A673 (cell line): ENCODE measurements at places on chromosomes 11 and 22. TPM values are rescaled to one million over a fixed set of nuclear protein-coding genes. Genes with fewer than 3 reads are reported as not detected.

GRCh38 chr11:15849257-15849656, 507.1 kb downstream of the SOX6 start:
- no peak overlapping the region for H3K27ac ChIP-seq
- peaks cover 18% of the 10 kb centered on the region for H3K4me1 ChIP-seq
- H3K36me3 ChIP-seq: no peaks in the 10 kb centered on the region
- no peaks in the 10 kb centered on the region for H3K27me3 ChIP-seq
- no peak for DNase-seq

GRCh38 chr11:76239483-76240160, 33.3 kb upstream of the WNT11 start:
- H3K36me3 ChIP-seq: no peaks in the 10 kb centered on the region
- no peaks in the 10 kb centered on the region for H3K27me3 ChIP-seq
- peaks cover 1% of the 10 kb centered on the region for H3K4me1 ChIP-seq
- no peak overlapping the region for H3K4me3 ChIP-seq
- H3K27ac ChIP-seq: no peak overlapping the region

- H3K4me1 ChIP-seq: no peaks in the 10 kb centered on the region
- no peak overlapping the region for H3K4me3 ChIP-seq
- no peaks in the 10 kb centered on the region for H3K27me3 ChIP-seq
- H3K36me3 ChIP-seq: no peaks in the 10 kb centered on the region
- H3K27ac ChIP-seq: no peak overlapping the region
These were observed 58.8 kb downstream of the LIF start for GRCh38 chr22:30187529-30188407.

- H3K4me1 ChIP-seq: no peaks in the 10 kb centered on the region
- H3K27me3 ChIP-seq: no peaks in the 10 kb centered on the region
These were observed 27.5 kb downstream of the OSBPL5 start for GRCh38 chr11:3137486-3138177.

GRCh38 chr11:129249923-129250322, 57.8 kb upstream of the ARHGAP32 start:
- H3K4me3 ChIP-seq: no peak overlapping the region
- H3K4me1 ChIP-seq: peaks cover 68% of the 10 kb centered on the region
- peak overlapping the region; percentile 12 for H3K27ac ChIP-seq
- no peaks in the 10 kb centered on the region for H3K36me3 ChIP-seq

Gene MUC6
- total RNA-seq: not detected in 2 replicates

Gene GRIA4
- not detected in 2 replicates for total RNA-seq

GRCh38 chr11:111285189-111286091, 12.9 kb upstream of the POU2AF3 start:
- no peaks in the 10 kb centered on the region for H3K4me1 ChIP-seq
- H3K36me3 ChIP-seq: no peaks in the 10 kb centered on the region
- no peak for DNase-seq
- no peak overlapping the region for H3K27ac ChIP-seq

- H3K4me3 ChIP-seq: no peak overlapping the region
- H3K27ac ChIP-seq: no peak overlapping the region
- H3K27me3 ChIP-seq: no peaks in the 10 kb centered on the region
- DNase-seq: no peak
- H3K36me3 ChIP-seq: no peaks in the 10 kb centered on the region
These were observed 86.1 kb upstream of the ARHGAP20 start for GRCh38 chr11:110798201-110798900.

GRCh38 chr11:80186692-80187091, 745.9 kb upstream of the TENM4 start:
- no peak overlapping the region for H3K27ac ChIP-seq
- H3K4me1 ChIP-seq: no peaks in the 10 kb centered on the region
- no peak overlapping the region for H3K4me3 ChIP-seq
- no peaks in the 10 kb centered on the region for H3K27me3 ChIP-seq

- no peak for DNase-seq
- H3K27me3 ChIP-seq: no peaks in the 10 kb centered on the region
These were observed 129.1 kb downstream of the SNX19 start for GRCh38 chr11:130787092-130787616.

Gene CENPM
- total RNA-seq: 62.1 and 67.2 TPM in 2 replicates

DNA sequence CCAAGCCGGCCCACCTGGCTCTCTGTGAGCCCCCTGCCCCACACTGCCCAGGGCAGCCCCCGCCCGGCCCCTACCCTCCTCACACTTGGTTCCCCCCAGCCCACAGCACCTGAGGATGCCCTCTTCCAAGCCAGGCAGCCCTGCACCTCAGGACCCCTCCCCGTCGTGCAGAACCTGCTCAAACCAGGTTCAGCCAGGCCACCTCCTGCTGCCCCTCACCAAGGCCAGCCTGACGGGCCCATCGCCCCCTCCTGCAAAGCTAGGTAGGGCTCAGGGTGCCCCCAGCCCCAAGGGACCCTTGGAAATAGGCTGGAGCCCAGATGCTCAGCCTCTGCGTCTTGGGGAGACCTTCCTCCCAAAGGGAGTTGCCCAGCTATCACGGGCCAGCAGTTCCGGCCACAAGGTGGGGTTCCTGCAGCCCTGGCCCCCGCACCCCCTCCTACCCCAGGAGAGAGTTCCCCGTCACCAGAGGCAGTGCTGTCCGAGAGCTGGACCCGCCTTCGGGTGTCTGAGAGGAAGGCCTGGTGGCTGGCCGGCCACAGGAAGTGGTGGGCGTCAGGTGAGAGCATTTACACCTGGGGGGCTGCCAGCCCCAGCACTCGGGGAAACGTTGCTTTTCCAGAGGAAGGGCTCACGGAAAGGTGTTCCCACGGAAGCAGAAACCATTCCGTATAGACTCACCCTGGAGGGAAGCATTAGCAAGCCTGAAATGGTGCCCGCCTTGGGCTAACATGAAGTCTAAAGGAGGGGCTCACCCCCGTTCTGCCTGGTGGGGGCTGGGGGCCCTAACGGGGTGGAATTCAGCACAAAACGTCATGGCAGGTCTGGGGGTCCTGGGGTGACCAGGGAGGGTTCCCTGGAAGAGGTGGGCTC, 3.2 kb upstream of the SYT8 start:
- no peaks in the 10 kb centered on the region for H3K36me3 ChIP-seq
- H3K27ac ChIP-seq: no peak overlapping the region
- DNase-seq: no peak
- no peak overlapping the region for H3K4me3 ChIP-seq

DNA sequence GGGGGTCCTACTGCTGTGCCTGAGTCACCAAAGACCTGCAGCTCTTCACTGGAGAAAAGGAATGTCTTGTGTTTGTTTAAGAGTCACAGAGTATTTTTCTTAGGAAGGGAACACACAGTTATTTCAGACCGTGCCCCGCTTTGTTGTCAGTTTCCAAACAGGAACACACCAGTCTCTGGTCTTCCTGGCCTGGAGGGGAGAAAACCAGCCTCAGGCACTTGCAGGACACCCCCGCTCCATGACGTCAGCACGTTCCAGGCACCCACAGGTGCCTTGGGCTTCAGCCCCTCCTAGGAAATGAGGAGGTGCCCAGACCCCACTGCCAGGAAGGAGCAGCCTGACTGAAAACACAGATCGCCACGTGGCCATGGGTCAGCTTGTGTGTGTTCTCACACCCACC, 5.4 kb downstream of the DEAF1 start:
- DNase-seq: no peak
- H3K27me3 ChIP-seq: no peaks in the 10 kb centered on the region
- no peak overlapping the region for H3K4me3 ChIP-seq
- H3K36me3 ChIP-seq: peaks cover 34% of the 10 kb centered on the region
- H3K4me1 ChIP-seq: peaks cover 16% of the 10 kb centered on the region
- no peak overlapping the region for H3K27ac ChIP-seq

DNA sequence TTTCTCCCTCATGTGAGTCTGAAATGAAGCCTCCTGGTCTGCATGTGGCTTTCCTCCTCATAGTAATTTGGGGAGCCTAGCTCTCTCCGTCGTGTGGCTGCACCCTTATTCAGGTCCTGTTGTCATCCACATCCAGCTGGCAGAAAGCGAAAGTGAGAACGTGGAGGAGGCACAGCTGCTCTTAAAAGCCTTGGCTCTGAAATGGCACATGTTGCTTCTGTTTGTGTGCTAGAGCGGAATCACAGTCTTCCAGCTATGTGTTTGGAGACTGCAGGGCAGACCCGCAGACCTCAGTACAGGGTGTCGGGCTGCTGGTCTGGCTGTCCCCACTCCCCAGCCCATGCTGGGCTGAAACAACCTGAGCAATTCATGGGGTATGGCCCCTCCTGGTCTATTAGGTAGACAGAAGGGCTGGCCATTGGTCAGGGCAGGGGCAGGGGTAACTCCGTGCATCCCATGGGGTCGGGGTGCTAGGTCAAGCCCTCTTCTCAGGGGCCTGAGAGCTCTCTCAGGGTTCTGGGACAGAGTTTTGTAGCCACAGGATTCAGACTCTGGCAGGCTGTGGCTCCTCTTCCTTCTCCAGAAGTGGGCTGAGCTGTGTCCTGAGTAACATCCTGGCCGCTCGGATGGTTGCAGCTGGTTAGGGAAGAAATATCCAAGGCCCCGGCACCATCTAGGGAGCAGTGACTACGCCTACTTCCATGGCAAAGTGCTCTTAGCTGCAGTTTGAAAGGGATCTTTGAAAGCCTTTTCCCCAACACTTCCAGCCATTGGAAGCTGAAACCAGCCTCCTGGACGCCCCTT, 50.6 kb downstream of the C11orf96 start:
- peak overlapping the region; percentile 5 for H3K4me3 ChIP-seq
- H3K36me3 ChIP-seq: no peaks in the 10 kb centered on the region
- no peaks in the 10 kb centered on the region for H3K27me3 ChIP-seq
- H3K4me1 ChIP-seq: no peaks in the 10 kb centered on the region

Gene CLDN5
- 0.21 and 0.22 TPM in 2 replicates for total RNA-seq

Gene POTEH
- total RNA-seq: not detected in 2 replicates

- H3K4me3 ChIP-seq: no peak overlapping the region
- H3K27ac ChIP-seq: no peak overlapping the region
- H3K27me3 ChIP-seq: peaks cover 11% of the 10 kb centered on the region
- H3K36me3 ChIP-seq: no peaks in the 10 kb centered on the region
- DNase-seq: no peak
- H3K4me1 ChIP-seq: no peaks in the 10 kb centered on the region
These were observed 118.7 kb upstream of the E2F8 start for GRCh38 chr11:19359221-19360000.

GRCh38 chr11:119496469-119496868, 73.5 kb upstream of the THY1 start:
- no peak overlapping the region for H3K27ac ChIP-seq
- H3K4me3 ChIP-seq: no peak overlapping the region
- H3K36me3 ChIP-seq: no peaks in the 10 kb centered on the region
- no peaks in the 10 kb centered on the region for H3K4me1 ChIP-seq
- DNase-seq: no peak

GRCh38 chr11:15091625-15092024, 18.2 kb downstream of the CALCB start:
- DNase-seq: no peak
- H3K27ac ChIP-seq: no peak overlapping the region
- H3K27me3 ChIP-seq: no peaks in the 10 kb centered on the region
- H3K4me1 ChIP-seq: no peaks in the 10 kb centered on the region

- peaks cover 36% of the 10 kb centered on the region for H3K4me1 ChIP-seq
- no peak for DNase-seq
- no peak overlapping the region for H3K27ac ChIP-seq
These were observed 17.0 kb downstream of the APLP2 start for GRCh38 chr11:130086669-130087068.

GRCh38 chr11:24635588-24636290, 138.9 kb downstream of the LUZP2 start:
- H3K4me1 ChIP-seq: no peaks in the 10 kb centered on the region
- no peak for DNase-seq
- no peak overlapping the region for H3K4me3 ChIP-seq
- H3K27me3 ChIP-seq: no peaks in the 10 kb centered on the region

- no peak overlapping the region for H3K4me3 ChIP-seq
- no peak for DNase-seq
- no peaks in the 10 kb centered on the region for H3K36me3 ChIP-seq
- H3K4me1 ChIP-seq: no peaks in the 10 kb centered on the region
- no peaks in the 10 kb centered on the region for H3K27me3 ChIP-seq
These were observed 329.9 kb upstream of the LRRC4C start for GRCh38 chr11:41789376-41789775.
